ENCODE measurements at places on chromosomes 16 and 17.

- DNase-seq, result no peak
These were observed 87.3 kb downstream of the TMEM100 start for GRCh38 chr17:55635253-55635914.

DNA sequence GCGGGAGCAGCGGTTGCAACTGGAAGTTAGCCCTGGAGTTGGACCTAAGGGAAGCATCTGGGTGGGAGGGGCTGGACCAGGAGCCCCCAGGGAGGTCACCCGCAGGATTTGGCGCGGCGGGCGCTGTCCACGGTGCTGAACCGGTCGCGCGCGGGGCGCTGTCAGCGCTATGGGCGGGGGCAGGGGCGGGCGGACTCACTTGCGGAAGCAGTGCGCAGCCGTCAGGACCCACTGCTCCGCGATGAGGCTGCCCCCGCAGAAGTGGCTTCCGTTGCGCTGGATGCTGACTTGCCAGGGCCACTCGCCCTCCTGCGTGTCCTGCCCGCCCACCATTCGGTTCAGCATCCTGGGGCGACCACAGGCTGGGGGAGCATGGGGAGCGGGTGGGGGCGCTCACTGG is 4.5 kb downstream of the PRSS27 start:
- DNase-seq, result peak; percentile 74

DNA sequence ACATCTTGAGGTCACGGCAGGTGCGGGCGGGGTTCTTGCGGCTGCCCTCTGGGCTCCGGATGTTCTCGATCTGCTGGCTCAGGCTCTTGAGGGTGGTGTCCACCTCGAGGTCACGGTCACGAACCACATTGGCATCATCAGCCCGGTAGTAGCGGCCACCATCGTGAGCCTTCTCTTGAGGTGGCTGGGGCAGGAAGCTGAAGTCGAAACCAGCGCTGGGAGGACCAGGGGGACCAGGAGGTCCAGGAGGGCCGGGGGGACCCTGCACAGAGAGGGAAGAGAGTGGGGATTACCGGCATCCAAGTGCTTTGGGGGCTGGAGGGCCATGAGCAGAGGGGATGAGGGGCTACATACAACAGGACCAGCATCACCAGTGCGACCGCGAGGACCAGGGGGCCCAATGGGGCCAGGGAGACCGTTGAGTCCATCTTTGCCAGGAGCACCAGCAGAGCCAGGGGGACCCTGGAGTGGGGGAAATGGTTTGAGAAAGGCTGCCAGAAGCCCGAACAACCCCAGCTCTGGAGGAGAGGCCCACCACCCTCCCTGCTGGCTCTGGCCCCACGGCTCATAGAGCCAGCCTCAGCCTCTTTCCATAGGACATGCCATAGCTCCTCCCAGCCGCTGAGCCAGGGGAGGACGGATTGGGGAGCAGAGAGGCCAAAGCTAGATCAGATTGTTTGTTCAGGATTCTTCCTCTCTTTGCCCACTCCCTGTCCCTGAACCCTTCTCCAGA is 14.6 kb downstream of the COL1A1 start:
- DNase-seq, result no peak

DNA sequence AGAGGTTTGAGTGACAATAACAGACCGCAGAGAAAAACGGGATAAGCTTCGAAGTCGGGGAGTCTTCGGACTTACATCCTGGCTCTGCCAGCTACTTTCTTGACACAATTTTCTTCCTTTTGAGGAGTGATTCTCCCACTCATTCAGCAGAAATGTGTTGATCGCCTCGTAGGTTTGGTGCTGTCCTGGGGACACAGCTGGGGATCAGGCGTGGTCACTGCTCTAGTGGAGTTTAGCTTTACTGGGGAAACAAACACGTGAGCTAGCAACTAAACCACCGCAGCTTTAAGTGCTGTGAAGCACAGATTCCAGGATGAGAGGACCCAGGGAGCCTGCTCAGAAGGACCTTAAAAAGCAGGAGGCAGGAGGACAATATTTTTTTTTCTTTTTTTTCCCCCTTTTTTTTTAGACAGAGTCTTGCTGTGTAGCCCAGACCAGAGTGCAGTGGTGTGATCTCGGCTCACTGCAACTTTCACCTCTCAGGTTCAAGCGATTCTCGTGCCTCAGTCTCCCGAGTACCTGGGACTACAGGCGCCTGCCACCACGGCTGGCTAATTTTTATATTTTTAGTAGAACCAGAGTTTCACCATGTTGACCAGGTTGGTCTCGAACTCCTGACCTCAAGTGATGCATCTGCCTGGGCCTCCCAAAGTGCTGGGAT is 858 bp downstream of the NUBP1 start:
- no peak for DNase-seq

DNA sequence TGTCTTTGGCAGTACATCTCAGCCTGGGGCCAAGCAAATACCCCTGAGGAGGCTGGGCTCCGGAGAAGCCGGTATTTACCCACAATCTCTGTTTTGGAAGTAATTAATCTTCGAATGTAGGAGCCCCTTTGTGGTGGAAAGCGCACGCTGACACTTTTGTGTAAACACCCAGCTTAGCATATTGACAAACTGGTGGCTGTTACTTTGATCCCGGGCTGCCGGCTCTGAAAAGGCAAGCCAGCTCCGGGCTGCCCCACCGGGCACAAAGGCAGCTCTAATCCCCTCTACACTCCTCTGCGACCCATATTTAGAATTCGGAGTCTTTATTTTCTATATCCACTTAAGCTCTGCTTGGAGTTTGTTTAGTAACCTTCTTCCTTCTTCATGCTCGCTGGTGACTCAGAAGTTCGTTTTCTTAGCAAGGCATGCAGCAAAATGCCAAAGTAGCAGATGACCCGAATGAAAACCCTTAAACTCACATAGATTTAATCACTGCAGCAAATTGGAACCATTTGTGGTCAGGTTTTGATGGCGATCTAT is 144.0 kb upstream of the IRX3 start:
- DNase-seq, result no peak

GRCh38 chr16:87435372-87436224 is 43.5 kb downstream of the MAP1LC3B start:
- no peak for DNase-seq

- no peak for DNase-seq
These were observed 18.9 kb upstream of the HYDIN start for GRCh38 chr16:71249399-71249798.

- no peak for DNase-seq
These were observed 16.4 kb downstream of the NDEL1 start for GRCh38 chr17:8451933-8452614.

GRCh38 chr17:1933875-1934715 is 91.0 kb downstream of the RTN4RL1 start:
- DNase-seq, result no peak

DNA sequence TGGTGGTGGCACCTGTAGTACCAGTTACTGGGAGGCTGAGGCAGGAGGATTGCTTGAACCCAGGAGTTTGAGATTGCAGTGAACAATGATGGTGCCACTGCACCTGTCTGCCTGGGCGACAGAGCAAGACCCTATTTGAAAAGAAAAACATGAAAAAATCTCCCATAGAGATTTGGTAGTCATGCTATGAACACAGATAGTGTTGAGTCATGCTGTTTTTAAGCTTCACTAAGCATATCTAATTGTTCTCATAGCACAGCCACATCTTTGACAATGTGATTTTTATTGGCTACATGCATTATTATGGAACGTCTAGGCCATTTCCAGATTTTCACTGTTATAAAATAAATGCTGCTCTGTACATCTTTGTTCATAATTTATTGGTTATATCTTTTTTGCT is 6.0 kb downstream of the IL34 start:
- no peak for DNase-seq

DNA sequence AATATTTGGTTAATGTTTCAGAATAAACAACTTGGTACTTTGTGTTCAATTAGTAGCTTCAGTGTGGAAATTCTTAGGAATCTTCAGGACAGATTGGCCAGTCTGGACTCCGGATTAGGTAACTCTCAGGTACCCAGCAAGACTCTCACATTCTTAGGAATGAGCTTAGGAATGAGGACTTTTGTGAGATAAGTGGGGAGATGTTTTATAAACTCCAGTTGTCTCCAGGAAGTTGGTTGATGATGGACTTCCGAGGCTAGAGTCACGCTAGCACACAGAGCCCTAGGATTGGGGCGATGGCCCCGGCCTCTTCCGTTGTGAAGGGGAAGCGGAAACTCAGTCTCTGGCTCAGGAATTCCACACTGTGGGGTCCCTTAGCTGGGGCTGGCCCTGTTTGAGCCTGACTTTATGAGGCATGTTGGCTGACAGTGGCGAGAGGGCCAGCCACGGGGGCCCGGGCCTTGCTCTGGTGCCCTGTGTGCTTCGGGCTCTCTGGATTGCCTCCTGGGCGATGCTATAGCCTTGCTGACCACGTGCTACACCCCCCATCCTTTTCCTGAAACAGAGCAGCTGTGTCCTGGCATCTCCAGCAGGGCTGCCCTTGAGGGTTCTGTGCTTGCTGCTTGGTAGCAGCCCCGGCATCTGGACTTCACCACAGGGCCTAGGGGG is 32.4 kb downstream of the RAB11FIP3 start:
- DNase-seq, result no peak

GRCh38 chr17:57363580-57363979 is 107.3 kb downstream of the MSI2 start:
- no peak for DNase-seq

- DNase-seq, result no peak
These were observed 18.4 kb downstream of the SNX11 start for GRCh38 chr17:48125829-48126531.

DNA sequence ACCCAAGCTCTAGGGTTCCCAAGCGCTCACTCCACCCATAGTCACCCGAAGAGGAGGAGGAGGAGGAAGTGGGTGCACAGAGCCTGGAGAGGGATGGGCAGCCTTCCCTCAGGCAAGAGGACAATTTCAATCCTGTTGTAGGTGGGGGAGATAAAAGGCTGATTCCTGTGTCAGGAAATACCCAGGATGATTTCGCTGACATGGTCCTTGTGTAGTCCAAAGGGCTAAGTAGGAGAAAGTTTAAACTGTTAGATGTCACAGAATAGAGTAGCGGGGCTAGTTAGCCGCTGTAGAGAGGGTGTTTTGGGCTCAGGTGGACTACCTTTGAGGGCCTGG is 1.3 kb upstream of the EXOC7 start:
- no peak for DNase-seq
